ENCODE measurements at places on chromosomes 13 and 19.

DNA sequence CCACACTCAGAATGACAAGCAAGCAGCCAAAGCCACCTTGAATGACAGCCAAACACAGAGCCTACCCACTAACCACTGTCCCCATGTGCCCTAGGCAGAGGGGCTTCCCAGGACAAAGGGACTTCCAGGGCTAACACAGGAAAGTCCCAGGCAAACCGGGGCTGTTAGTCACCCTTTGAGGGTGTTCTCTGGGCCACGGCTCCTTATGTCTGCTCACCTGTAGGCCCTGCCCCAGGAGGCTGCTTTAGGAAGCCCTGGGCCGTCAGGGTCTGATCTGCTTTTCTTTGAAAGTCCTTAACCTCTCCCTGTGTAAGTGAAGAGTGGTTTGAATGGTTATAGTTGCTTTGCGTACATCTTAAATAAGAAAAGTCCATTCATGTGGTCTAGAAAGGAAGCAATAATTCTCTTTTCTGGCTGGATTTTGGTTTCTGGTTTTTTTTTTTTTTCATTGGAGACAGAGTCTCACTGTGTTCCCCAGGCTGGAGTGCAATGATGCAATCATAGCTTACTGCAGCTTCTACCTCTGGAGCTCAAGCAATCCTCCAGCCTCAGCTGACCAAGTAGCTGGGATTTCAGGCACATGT is 161.4 kb downstream of the EFNB2 start:
- H3K4me1 ChIP-seq: peaks cover 8% of the 10 kb centered on the region
- H3K4me3 ChIP-seq: no peak overlapping the region
- no peaks in the 10 kb centered on the region for H3K36me3 ChIP-seq
- H3K27ac ChIP-seq: no peak overlapping the region
- DNase-seq: peak; percentile 70

DNA sequence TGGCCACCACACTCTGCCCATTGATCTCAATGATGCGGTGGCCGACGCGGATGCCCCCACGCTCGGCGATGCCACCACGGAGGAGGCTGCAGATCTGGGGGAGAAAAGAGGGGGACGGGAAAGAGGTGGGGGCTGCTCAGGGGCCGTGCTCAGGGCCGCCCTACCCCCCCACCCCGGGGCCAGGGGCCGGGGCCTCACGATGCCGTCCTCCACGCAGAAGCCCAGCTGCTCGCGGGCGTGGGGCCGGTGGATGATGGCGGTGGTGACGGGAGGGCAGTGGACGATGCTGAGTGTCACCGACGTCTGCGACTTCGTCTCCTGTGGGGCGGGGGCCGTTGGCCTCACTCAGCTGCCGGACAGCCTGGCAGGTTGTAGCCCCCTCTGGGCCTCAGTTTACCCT is 10.3 kb downstream of the APBA3 start:
- no peak overlapping the region for H3K4me3 ChIP-seq
- no peaks in the 10 kb centered on the region for H3K27me3 ChIP-seq
- no peak for DNase-seq
- no peak overlapping the region for H3K27ac ChIP-seq
- H3K4me1 ChIP-seq: no peaks in the 10 kb centered on the region

DNA sequence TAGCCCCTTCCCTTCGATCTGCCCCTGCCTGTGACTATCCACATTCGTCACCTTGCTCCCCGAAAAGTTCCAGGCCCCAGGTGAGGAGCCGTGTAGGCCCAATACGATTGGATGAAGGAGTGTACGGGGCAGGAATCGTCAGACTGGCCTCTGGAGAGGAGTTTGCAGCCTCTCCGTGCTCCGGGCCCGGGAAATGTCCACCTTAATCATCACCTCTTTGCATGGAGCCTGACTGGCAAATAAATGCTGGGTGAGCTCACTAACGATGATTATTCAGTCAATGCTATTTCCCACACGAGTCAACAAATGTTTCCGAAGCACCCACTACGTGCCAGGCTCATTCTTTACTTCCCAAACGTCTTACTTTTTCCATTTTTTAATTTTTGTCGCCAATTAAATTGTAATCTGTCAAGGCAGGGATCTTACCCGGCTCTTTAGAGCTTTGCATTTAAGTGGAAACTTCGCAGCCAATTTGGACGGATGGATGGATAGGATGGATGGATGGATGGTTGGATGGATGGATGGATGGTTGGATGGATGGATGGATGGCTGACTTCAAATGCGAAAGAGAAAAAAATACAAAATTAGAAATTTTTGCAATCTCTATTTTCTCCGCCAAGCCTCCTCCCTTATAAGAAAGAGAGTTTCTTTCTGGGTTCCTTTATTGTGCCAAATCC is 45.8 kb downstream of the TGDS start:
- no peaks in the 10 kb centered on the region for H3K27me3 ChIP-seq
- H3K4me3 ChIP-seq: peak overlapping the region; percentile 82
- no peaks in the 10 kb centered on the region for H3K36me3 ChIP-seq
- H3K4me1 ChIP-seq: peaks cover 9% of the 10 kb centered on the region
- DNase-seq: no peak

- no peak overlapping the region for H3K4me3 ChIP-seq
- no peak for DNase-seq
- H3K36me3 ChIP-seq: peaks cover 32% of the 10 kb centered on the region
- H3K27me3 ChIP-seq: no peaks in the 10 kb centered on the region
Measured at GRCh38 chr13:113835461-113836270, 28.2 kb downstream of the GAS6 start.

DNA sequence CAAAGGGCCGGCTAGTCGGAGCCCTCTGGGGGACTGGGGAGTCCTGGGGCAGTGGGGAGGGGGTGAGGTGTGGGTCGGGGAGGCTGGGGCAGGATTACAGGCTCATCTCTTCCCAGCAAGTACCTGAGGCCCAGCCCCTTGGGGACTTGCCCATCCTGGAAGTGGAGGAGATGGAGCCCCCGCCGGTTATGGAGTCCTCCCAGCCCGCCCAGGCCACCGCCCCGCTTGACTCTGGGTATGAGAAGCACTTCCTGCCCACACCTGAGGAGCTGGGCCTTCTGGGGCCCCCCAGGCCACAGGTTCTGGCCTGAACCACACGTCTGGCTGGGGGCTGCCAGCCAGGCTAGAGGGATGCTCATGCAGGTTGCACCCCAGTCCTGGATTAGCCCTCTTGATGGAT is 9.9 kb downstream of the PALM3 start:
- no peaks in the 10 kb centered on the region for H3K4me1 ChIP-seq
- DNase-seq: no peak
- no peak overlapping the region for H3K27ac ChIP-seq
- H3K36me3 ChIP-seq: no peaks in the 10 kb centered on the region
- H3K27me3 ChIP-seq: no peaks in the 10 kb centered on the region

DNA sequence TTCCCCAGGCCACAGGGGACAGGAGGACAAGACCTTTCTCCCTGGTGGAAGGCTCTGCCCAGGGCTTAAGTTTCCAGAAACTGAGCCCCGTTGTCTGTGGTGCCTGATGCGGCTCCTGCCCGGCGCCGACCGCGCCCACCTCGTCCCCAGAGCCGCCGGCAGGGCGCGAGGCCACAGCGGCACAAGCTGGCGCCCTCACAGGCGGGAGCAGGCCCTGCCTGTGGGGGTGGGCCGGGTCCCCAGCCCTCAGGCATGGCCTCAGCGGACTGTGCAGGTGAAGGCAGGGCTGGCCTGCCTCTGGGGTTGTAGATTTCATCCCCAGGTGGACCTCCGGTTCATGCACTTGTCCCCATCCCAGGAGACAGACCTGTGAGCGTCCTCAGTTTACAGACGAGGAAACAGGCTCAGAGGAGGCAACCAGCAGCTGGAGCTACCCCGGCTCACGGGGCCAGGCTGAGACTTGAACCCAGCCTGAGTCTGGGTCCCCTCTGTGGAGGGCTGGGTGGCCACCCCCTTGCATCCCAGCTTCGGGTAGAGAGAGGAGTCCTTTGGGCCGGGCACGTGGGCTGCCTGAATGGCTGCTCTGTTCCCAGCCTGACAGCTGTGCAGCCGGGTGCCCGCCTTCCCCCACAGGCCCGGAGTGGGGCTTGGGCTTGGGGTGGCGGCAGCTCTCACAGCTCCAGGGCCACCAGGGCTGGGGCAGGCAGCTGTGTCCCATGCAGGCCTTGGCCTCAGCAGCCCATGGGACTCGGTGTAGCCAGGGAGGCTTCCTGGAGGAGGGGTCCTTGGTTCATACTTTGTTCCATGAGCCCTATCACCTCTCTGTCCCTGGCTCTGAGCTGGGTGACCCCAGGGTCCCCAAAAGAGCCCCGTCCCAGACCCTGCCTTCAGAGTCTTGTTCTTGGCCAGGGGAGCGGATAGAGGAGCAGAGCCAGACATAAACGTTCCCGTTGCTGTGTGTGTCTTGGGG is 26.8 kb downstream of the PIAS4 start:
- no peaks in the 10 kb centered on the region for H3K27me3 ChIP-seq
- H3K4me3 ChIP-seq: no peak overlapping the region
- H3K4me1 ChIP-seq: no peaks in the 10 kb centered on the region
- no peaks in the 10 kb centered on the region for H3K36me3 ChIP-seq
- DNase-seq: no peak

DNA sequence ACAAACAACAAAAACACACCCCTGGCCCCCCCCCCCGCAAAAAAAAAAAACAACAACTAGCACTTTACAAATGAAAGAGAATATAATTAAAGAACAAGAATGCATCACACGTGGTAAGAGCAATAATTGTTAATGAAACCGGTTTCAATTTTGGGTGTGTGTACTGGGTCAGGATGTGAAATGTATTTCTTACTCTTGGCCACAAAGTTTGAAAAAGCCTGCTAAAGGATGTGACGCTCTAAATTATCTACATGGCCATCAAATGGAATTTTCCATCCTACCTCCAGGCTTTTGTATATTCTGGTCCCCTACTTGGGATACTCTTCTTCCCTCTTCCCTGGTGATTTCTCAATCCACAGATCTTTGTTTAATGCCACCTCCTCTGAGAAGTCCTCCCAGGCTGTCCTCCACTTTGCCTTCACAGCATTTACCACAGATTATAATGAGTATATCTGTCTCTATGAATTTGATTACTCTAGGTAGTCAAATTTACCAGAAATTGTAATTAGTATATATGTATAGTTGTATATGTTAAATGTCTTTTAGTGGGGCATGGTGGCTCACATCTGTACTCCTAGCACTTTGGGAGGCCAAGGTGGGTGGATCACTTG is 2.1 kb downstream of the SARS2 start:
- peaks cover 26% of the 10 kb centered on the region for H3K4me1 ChIP-seq
- no peak overlapping the region for H3K4me3 ChIP-seq
- H3K27me3 ChIP-seq: no peaks in the 10 kb centered on the region
- no peak overlapping the region for H3K27ac ChIP-seq
- DNase-seq: no peak

GRCh38 chr13:34411177-34411576 is 530.9 kb upstream of the NBEA start:
- no peak overlapping the region for H3K27ac ChIP-seq
- H3K4me3 ChIP-seq: no peak overlapping the region
- H3K4me1 ChIP-seq: no peaks in the 10 kb centered on the region
- DNase-seq: no peak
- no peaks in the 10 kb centered on the region for H3K36me3 ChIP-seq

- no peak for DNase-seq
- no peak overlapping the region for H3K27ac ChIP-seq
- H3K4me1 ChIP-seq: no peaks in the 10 kb centered on the region
- no peak overlapping the region for H3K4me3 ChIP-seq
Measured at GRCh38 chr13:42553098-42554046, 20.6 kb upstream of the TNFSF11 start.

DNA sequence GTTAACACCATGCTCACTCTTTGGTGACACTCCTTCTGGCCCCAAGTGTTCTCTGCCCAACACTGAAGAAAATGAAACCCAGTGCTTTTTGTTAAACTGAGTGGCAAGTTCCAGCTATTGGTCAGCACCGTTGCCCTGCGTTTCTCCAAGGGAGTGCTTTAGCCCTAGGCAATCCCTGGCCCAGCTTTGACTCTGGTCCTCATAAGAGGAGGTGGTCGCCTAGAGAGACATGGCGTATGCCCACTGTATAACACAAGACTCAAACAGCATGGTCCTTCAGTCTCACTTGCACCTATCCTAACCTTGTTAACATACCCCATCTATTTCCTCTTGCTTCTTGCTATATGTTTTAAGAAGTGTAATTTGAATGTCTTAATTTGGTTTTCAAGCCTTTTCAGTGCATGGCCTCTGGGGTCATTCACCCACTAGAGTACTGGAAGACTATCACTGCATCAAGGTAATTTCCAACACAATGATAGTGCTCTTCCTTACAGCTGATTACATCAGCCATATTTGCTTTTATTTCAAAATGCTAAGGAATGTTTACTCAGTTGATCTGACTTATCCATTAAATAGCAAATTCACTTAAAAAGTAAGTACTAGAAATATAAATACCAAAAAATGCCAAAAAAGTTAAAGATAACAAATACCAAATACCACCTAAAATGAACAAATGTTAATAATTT is 190.5 kb upstream of the SOX21 start:
- no peaks in the 10 kb centered on the region for H3K4me1 ChIP-seq
- no peak for DNase-seq
- H3K4me3 ChIP-seq: no peak overlapping the region
- no peaks in the 10 kb centered on the region for H3K36me3 ChIP-seq

GRCh38 chr19:34484328-34484727 is 2.8 kb downstream of the WTIP start:
- no peak overlapping the region for H3K4me3 ChIP-seq
- no peaks in the 10 kb centered on the region for H3K27me3 ChIP-seq
- DNase-seq: no peak
- no peaks in the 10 kb centered on the region for H3K36me3 ChIP-seq
- H3K4me1 ChIP-seq: peaks cover 41% of the 10 kb centered on the region

- H3K27ac ChIP-seq: peak overlapping the region; percentile 62
- peaks cover 22% of the 10 kb centered on the region for H3K4me1 ChIP-seq
- no peak for DNase-seq
Measured at GRCh38 chr19:18388960-18389725, 3.2 kb downstream of the GDF15 start.

GRCh38 chr19:44807652-44808462 is 1.0 kb upstream of the BCAM start:
- no peaks in the 10 kb centered on the region for H3K27me3 ChIP-seq
- peaks cover 42% of the 10 kb centered on the region for H3K4me1 ChIP-seq
- H3K27ac ChIP-seq: peak overlapping the region; percentile 74
- DNase-seq: no peak
- H3K4me3 ChIP-seq: peak overlapping the region; percentile 68
- H3K36me3 ChIP-seq: no peaks in the 10 kb centered on the region

GRCh38 chr19:39448271-39448670 is 2.9 kb downstream of the SUPT5H start:
- H3K4me1 ChIP-seq: peaks cover 57% of the 10 kb centered on the region
- H3K27ac ChIP-seq: no peak overlapping the region
- no peak for DNase-seq
- no peaks in the 10 kb centered on the region for H3K27me3 ChIP-seq

GRCh38 chr13:37148501-37148900 is 43.0 kb upstream of the CSNK1A1L start:
- H3K36me3 ChIP-seq: no peaks in the 10 kb centered on the region
- no peaks in the 10 kb centered on the region for H3K4me1 ChIP-seq
- DNase-seq: no peak

Data from vagina (tissue), 2 donors.